GM04503 (cell line): ENCODE measurements at places on chromosomes 5 and 9.

DNA sequence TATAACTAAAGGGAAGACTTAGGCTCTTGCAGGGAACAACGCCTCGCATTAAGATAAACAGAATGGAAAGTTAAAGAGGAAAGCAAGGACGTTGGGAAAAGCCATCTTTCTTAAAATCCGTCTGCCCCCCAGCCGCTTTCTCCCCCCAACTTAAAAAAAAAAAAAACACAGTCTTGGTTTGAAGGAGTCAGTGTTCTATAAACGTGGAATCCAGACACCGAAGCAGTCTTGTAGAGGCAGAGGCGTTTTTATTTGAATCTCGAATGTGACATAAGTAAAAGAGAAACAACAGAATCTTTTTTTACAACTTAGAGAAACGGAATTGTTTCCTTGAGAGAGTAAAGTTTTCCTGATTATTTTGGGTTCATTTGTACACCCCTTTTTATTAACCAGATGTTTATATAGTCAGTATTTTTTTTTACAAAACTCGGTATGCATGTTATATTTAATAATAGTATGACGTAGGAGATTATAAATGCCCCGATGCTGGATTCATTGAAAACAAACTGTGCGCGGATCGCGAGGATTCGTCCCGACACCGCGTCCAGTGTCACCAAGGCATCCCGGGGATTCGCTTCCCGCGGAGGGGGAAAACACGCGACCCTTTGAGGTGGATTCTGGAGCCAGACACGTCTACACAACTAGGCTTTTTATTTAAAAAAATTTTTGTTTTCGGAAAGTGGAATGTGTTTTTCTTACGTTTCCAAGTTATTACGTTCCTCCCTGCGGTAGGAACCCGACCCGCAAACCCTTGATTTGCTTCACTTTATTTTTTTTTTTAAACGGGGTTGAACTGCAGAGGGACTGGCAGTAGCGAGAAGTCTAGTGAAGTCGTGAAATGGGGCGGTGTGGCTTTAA is 6.7 kb downstream of the PTCH1 start:
- no peak for DNase-seq

DNA sequence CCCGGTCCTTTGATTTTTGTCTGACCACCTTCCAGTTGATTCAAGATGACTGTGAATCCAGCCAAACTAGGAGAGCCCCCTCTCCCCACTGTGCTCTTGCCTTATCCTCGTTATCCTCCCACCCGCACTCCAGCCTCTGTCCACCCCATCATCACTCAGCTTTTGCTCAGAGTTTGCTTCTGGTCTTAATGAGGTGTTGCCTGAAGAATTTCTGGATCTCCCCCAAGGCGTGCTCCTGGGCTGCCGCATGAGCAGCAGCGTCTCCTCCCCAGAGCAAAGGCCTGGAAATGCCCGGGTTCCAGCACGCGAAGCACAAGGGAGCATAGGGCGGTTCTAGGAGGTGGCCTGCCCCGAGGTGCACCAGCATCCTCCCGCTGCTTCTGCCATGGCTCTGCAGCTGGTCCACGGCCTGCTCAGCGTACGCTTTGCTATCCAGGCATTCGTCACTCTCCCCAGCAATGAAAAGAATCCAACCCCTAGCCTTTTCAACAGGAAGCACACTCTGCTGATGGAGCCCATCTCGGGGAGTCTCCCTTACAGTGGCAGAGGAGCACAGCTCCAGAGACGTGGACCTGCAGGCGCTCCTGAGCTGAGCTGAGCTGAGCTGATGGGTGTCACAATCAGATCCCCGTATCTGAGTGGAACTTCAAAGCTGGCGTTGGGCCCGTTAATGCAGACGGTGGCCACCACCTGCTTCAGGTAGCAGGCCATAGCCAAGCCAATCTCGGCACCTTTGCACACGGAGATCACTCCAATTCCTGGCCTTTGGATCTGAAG is 50.7 kb downstream of the BAAT start:
- DNase-seq: no peak

GRCh38 chr5:15993919-15994318 is 185.7 kb downstream of the MARCHF11 start:
- DNase-seq: no peak

DNA sequence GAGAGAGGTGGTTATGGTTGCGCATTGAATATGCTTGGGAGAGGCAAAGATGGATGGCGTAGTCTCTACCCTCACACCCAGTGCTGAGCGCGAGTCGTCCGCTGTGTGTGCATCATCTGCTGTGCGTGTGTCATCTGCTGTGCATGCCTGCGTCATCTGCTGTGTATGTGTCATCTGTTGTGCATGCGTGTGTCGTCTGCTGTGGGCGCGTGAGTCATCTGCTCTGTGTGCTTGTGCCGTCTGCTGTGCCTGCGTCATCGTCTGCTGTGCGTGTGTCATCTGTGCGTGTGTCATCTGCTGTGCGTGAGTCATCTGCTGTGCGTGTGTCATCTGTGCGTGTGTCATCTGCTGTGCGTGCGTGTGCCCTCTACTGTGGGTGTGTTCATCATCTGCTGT is 68.0 kb upstream of the IRX4 start:
- DNase-seq: no peak
